LHCN-M2 (cell line): ENCODE measurements at places on chromosomes 3 and 15.
A peak's percentile ranks its signal among the peaks of the same experiment; 100 is the strongest.

DNA sequence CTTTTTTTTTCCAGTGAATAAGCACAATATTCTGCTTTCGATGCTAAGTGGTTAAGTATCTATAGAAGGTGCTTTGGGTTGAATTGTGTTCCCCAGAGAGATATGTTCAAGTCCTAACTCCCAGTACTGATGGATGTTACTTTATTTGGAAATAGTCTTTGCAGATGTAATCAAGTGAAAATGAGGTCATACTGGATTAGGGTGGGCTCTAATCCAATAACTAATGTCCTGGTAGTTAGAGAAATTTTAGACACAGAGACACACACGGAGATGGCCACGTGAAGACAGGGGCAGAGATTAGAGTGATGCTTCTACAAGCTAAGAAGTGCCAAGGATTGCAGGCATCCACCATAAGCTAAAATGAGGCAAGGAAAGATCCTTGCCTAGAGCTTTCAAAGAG lies 662.3 kb downstream of the NAALADL2 start:
- DNase-seq = no peak

- DNase-seq = peak; percentile 11
These were observed 248.1 kb downstream of the ERC2 start for GRCh38 chr3:56219894-56220805.

- DNase-seq = peak; percentile 18
These were observed 55.4 kb downstream of the MAGEF1 start for GRCh38 chr3:184656458-184656828.

- DNase-seq = peak; percentile 91
These were observed 82.1 kb downstream of the DUT start for GRCh38 chr15:48413304-48413703.

DNA sequence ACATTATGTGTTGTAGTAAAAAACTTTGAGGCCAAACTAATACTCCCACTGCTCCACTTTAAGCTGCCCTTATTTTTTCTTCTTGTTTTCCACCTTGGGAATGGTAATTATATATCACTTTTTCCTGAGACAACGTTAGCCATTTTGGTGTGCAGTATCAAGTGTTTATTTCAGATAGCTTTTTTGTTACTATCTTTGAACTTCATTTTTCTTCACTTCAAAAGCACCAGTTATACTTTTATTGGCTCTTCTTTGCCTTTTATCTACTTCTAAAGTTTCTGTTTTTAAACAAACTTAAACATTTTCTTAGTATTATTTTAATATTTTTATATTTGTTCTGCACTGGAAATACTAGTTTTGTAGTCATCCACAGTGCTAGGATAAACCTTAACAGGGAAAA lies 6.5 kb downstream of the TOPAZ1 start:
- DNase-seq = no peak

DNA sequence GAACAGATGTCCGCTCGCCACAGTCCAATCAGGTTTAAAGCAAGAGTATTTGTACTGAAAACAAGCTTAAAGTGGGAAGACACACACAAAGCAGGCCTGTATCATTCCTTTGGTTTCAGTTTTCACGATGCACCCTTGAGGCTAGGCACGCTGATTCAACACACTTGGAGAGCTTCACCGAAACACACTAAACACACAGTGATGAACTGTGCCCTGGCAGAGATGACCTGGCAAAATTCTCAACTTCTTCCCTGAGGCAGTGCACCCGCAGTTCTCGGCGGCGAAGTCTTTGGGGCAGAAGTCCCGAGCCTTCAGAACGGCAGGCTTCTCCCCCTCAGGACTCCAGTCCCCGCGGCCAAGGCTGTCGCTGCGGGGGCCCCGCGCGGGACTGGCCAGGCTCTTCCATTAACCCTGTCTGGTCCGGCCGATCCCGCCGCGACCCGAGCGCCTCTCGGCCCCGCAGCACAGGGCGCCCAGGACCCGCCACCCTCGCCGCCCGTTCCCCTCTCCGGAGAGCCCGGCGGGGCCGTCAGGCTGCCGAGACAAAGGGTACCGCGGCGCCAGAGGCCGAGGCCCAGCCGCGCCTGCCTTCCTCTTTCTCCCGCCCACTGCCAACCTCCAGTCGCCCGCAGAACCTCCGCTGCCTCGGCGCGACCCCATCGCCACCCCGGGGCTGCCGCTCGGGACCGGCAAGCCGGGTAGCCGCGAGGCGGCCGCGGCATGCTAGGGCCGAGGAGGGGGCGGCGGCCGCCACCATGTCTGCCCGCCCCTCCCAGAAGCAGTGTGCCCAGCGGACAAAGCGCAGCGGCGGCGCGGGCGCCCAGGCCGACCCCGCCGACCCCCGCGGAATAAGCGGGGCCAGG lies 792 bp downstream of the GABPB1 start:
- peak; percentile 85 for DNase-seq

- DNase-seq = no peak
These were observed 137.1 kb downstream of the CD47 start for GRCh38 chr3:107953722-107954121.

DNA sequence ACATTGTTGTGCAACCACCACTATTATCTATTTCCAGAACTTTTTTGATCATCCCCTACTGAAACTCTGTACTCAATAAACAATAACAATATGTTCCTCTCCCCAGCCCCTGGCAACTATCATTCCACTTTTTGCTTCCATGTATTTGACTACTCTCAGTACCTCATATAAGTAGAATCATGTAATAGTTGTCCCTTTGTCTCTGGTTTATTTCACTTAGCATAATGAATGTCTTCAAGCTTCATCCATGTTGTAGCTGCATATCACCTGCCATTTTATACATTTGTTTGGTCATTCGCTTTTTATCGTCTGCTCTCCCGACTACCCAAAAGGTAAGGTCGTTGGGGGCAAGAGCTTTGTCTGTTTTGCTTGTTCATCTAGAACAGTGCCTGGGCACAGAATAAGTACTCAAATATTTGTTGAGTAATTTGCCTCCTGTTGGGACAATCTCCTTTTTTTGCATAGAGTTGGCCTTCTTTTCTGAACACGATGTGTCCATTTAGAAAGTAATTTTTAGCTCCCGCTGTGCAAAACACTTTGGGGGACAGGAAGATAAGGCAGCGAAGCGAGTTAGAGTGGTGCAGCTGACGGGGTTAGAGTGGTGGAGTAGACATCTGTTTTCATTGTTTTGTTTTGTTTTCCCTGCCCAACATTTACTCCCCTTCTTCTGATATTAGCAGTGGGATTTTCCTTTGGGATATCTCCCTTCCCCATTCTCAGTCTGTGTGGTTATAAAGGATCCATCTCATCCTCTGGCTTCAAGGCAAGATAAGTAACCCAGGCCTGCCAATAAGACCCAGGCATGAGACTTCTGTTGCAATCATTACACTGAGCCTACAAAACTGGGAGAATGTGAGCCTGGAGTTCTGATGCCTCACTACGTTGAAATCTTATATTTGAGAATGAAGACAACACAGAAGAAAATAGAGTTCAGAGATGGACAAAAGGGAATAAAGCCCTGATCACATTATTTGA lies 83.4 kb upstream of the RNU6-1 start:
- no peak for DNase-seq

GRCh38 chr15:99970891-99971430 lies 237.7 kb upstream of the LYSMD4 start:
- DNase-seq = no peak

- no peak for DNase-seq
These were observed 219.8 kb downstream of the ROBO2 start for GRCh38 chr3:77259694-77260093.

GRCh38 chr3:22977650-22978289 lies 225.4 kb upstream of the UBE2E2 start:
- DNase-seq = no peak

DNA sequence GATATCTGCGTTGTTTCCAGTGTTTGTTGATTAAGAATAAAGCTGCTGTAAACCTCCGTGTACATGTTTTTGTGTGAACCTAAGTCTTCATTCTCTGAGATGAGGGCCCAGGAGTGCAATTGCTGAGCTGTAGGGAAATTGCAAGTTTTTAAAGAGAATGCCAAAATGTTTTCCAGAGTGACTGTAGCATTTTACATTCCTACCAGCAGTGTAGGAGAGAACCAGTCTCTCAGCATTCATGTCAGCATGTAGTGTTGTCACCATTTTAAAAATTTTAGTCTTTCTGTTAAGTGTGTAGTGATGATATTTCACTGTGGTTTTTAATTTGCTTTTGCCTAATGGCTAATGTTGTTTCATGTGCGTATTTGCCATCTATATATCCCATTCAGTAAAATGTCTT lies 3.4 kb upstream of the MGLL start:
- no peak for DNase-seq

GRCh38 chr3:148203297-148204010 lies 494.2 kb upstream of the AGTR1 start:
- DNase-seq = peak; percentile 29

DNA sequence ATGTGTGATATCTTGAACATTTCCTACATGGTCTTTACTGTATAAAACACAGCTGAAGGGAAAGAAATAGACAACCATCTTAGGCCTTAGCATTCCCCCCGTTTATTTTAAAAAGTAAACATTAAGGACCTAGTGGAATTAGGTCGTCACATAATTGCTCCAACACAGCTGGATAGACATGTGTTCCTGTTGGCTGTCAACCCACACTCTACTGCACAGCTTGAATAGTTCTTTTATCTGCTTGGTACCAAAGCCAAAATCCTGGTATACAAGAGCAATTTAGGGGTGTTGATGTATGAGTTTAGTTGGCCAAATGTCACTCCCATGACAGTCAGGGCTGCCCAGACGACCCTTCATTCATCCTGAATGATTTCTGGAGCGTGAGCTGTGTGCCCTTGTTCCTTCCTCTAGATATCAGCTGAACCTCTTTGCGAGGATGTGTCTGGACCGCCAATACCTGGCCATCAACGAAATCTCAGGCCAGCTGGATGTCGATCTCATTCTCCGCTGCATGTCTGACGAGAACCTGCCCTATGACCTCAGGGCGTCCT lies 179.7 kb downstream of the ITPR1 start:
- no peak for DNase-seq

DNA sequence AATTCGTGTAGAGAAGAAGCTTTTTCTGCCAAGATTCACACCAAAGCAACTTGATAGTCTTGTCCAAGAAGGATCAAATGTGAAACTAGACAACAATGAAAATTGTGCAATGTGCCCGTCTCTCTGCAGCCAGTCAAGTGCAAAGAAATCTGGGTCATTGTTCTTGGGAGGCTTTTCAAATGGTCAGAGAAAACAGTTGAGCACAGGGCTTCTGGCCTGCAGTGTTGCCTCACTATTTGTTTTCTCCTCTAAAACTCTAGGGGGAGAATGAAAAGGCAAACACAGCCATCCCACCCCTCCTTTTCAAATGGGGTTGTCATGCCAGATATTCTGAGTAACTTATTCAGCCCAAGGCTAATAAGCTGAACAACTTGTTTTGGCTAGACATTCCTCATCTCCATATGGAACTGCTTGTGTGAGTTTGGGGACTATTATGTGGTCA lies 417.6 kb upstream of the CDIN1 start:
- peak; percentile 25 for DNase-seq

GRCh38 chr3:123068601-123069381 lies 2.0 kb downstream of the PDIA5 start:
- no peak for DNase-seq

- no peak for DNase-seq
These were observed 49.0 kb downstream of the CD200 start for GRCh38 chr3:112381673-112382542.

DNA sequence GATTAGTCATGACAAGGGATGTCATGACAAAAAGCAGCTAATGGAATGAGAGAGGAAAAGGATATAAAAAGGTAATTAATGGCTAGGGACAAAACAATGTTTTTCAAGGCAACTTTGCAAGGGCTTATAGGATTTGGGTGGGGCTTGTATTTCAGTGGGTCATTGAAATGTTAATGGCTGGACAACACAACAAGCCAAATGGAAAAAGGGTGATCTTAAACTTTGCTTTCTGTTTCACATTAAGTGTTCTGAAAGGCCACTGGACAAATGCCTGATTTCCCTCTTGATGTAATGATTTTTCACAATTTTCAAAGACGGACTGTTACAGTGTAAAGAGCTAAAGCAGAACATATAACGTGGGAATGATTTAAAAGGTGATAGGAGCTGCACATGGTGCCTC lies 345.0 kb downstream of the TUSC7 start:
- no peak for DNase-seq

- no peak for DNase-seq
These were observed 30.6 kb upstream of the LPP start for GRCh38 chr3:188123170-188123905.

DNA sequence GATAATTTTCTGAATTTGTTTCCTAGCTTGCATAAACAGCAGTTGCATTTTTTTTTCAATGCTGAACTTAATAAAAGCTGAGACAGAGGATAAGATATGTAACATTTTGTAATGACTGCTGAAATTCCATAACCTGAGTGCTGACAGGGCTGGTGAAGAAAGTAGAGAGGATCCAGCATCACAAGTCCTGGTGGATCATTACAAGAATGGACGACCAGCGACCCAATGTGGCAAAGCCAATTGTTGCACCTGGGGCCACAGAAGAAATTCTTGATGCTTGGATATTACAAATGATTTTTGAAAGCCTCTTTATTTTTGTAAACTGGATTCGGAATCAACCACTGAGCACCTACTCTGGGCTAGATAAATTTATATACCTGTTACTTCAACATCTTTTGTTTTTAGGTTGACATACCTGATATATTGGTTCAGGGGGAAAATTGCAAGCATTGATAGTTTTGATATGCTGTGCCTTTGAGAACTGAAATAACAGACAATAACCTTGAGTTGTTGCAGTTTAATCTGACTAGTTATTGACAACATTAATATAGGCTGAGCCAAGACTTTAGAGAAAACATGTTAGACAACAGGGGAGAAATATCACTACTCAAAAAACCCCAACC lies 3.9 kb upstream of the ACTL6A start:
- peak; percentile 66 for DNase-seq

GRCh38 chr3:4614070-4614469 lies 120.9 kb downstream of the ITPR1 start:
- DNase-seq = no peak

DNA sequence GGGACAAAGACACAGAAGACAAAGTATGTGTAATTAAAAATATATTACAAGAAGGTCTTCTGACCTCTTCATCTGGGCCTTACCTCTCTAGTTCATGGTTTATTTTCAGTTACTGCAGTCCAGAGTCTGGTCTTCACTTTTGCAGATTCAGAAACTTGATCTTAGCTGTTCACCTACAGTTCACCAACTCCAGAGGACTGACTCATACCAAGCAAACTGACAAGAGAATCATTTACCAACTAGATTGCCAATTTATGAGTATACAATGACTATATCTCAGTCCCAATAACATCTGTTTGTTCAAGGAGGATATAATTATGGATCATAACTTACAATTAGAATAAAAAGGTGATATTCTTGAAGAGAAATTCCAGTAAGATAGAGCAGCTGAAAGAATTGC lies 9.0 kb downstream of the P2RY1 start:
- DNase-seq = no peak
